DMS79 (cell line): ENCODE measurements at places on chromosomes 4 and X.

GRCh38 chr4:22607382-22607781, 85.4 kb upstream of the GBA3 start:
- DNase-seq: no peak

DNA sequence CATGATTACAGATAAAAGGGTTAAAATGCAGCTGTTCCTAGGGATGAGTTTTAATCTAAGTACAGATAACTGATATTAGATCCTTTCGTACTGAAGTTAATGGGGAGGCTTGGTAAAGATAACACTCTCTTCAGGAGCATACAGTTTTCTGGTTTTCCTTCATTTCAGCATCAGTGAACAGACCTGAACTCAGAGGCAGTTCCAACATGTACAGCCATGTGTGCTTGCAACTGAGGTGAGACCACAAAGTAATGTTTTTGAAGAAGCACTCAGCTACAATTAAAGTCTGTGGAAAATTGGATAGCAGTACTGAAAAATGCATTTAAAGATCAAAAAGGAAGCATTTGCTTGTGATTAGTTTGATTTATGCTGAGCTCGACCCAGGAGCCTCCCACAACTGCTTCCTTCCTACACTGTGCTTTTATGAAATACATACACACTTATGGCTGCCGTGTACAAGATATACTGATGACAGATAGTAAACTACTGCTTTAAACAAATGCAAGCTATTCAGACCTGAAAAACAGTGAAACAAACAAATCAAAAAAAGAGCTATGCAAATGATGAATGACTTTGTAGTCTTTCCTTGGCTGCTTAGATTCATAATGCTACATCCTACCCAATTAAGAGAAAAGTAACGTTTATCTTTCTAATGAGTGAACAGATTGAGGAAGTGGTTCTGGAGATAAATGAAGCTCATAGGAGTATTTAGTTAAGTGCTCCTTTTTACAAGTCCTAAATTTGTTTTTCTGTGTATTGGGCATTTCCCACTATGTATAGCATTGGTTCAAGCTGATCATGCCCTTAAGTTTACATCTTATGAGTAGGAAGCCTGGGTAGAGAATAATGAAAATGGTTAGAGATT, 68.4 kb downstream of the PDLIM5 start:
- DNase-seq: no peak

DNA sequence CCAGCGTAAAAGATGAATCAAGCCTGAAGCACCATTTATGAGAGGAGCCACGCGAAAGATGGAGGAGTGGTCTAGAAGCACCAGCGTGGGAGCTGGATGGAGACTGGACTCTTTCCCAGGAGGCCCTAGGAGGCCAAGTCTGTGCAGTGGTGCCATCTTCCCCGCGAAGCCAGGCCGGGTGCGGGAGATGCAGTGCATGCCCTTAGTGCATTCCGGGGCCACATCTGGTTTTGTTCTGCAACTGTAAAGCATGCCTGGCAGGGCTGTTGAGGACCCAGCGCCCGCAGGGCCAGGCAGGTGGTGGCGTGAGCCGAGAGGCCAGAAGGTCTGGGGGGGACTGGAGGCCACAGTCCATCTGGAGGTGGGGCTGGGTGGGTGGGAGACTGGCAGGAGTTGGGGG, 78.6 kb upstream of the ADRA2C start:
- no peak for DNase-seq

- no peak for DNase-seq
Measured at GRCh38 chr4:1683736-1684505, at the start of gene FAM53A. TSS of gene FAM53A (minus strand) at chr4:1684313. CDS start at chr4:1668741, 15,572 bp downstream.

- no peak for DNase-seq
Measured at GRCh38 chrX:43655151-43656004, 721 bp upstream of the MAOA start.

- no peak for DNase-seq
Measured at GRCh38 chr4:22780317-22780716, 87.6 kb downstream of the GBA3 start.

DNA sequence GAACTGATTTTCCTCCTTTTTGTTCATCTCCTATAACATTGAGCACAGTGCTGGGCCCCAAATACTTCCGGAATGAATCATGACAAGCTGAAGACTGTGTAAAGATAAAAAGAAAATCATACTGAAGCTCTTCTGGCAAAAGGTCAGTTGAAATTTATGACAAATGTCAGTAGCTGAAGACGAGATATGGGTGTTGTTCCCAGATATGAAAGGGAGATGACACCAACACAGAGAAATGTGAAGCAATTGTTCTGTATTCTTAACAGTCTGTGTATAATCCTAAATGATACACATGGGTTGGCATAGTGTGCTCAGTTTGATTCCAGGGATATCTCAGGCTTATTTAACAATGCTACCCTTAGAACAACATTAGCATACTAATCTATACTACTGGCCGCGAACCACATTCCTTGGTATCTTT, 170.5 kb upstream of the PITX2 start:
- DNase-seq: no peak

DNA sequence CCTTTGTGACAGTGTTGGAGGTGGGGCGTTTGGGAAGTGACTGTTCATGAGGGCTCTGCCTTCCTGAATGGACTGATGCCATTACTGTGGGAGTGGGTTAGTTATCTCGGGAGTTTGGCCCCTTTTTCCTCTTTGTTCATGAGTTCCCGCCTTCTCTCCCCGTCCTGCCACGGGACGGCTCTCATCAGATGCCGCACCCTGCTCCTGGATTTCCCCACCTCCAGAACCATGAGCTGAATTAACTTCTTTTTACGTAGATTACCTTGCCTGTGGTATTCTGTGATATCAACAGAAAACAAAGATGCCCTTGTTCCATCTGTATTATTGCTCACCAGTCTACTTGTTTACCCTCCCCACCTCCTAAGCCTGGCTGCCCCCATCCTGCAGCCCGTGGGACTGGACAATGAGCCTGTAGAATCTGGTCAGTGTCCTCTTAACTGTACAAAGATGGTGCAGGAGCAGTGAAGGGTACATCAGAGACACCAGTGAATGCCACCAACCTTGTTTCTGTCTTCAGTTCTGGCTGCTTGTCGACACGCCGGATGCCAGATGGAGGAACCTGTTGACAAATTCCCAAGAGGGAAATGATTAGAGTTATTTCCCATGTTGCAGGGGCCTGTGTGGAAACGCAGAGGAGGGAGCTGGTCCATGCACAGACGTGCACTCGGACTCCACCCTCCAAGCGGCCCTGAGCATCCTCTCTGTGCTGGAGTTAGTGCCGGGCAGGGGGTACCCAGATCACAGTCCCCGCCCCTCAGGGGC, 104.7 kb downstream of the ABLIM2 start:
- no peak for DNase-seq

DNA sequence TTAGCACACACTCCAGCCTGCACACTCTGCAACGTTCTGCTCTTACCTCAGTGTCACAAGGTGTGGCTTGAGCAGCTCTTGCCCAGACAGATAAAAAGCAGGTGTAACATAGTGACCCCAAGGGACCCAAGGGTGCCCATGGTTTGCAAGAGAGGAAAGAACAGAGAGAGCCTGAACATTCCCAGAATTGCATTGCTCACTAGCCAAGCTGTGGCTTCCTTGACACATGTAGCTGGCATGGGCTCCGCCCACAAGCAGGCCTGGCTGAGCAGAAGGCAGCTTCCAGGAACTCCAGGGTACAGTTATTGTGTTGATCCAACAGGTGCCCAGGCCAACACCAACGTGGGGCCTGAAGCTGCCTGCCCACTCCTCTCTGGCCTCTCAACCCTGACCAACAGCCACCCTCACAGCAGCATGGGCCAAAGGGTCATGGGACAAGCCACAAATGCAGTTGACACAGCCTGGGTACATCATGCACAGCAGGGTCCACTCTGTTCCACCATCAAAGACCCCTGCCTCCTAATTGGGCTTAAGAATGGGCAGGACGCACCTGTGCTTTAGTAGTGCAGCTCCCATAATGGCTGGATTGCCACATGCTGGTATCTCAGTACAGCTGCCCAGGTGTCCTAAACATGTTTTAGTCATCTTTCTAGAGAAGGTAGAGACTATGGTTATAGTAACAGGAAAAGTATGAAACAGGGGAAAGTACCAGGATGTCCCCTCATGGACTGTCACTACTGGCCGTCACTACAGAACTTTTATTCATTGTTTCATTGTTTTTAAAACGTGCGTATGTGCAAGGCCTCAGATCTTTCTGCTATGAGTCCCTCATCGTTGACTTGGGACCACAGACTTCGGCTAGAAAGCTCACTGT, 73.7 kb upstream of the ACSL1 start:
- DNase-seq: no peak

GRCh38 chr4:76744241-76744921, 153.6 kb downstream of the SOWAHB start:
- DNase-seq: no peak
